Stimulated activated CD4-positive, alpha-beta T cell treated with anti-CD3 and anti-CD28 coated beads, Interleukin-4, amount 100 ng/mL, for 48 hours (primary cell): ENCODE measurements at places on chromosomes 3 and 15.

- no peak for DNase-seq
These were observed 67.9 kb upstream of the C3orf80 start for GRCh38 chr3:160157321-160157720.

DNA sequence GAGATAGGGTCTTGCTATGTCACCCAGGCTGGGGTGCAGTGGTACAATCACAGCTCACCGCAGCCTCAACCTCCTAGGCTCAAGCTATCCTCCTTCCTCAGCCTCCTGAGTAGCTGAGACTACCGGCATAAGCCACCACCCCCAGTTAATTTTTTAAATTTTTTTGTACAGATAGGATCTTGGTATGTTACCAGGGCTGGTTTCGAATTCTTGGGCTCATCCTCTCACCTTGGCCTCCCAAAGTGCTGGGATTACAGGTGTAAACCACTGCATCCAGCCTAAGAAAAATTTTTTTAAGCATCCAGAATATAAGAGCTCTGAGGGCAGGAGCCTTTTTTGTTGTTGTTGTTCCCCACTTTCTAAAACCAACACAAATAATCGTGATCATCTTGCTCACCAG is 14.4 kb upstream of the MAP6D1 start:
- no peak for DNase-seq

DNA sequence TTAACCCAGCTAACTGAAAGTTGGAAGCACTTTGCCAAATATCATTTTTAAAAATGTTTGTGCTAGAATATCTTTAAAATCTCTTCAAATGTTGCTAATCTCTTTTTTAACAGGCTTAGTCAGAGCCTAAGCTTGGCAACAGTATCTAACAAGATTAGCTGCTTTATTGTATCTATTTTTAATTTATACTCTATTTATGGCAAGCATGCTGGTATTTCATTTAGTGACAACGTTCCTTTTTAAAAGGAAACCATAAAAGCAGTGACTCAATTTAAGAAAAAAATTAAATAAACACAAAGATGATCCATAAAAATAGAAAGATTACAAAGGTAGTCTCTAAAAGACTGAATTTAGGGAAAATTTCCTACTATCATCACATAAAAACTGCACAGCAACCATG is 40.5 kb downstream of the SLC12A6 start:
- DNase-seq: no peak

DNA sequence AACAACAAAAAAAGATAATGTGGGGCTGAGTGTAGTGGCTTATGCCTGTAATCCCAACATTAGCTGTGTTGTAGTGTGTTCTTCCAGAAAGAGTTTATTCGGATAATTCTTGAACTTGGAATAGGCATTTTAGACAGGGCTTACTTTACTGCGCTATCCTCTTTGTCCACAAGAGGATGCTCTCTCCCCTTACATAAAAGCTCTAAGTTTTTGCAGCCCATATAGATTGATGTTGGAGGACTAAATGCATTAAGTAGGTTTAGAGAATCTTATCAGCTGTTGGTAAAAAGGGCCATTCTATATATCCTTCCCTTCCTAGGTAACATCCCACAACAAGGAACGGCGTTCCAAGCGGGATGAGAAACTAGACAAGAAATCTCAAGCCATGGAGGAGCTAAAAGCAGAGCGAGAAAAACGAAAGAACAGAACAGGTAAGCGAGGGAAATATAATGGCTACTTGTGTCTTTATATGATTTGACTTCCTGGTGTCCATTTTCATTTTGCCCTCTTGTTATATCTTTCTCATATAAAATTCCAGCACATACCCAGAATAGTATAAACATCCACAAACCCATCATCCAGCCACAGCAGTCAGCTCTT is 27.8 kb upstream of the ITPKA start:
- DNase-seq: no peak

DNA sequence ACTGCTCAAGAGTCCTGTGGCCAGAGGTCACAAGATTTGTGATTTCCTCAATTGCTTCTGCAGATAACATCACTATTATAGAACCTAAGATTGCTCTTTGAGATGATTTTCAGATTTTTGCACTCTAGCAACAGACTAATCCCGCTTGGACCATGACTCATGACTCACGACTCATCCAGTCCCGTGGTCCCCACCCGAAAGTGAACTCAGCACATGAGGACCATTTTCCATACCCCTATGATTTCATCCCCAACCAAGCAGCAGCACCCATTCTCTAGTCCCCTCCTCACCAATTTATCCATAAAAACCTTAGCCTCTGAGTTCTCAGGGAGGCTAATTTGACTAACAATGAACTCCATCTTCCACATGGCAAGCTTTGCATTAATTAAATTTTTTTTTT is 106.3 kb upstream of the ALCAM start:
- no peak for DNase-seq

- DNase-seq: no peak
These were observed at the start of gene ALDH1L1 for GRCh38 chr3:126180477-126181397. ALDH1L1 (minus strand) TSS chr3:126180586; CDS start chr3:126160979, 19,607 bp downstream.

DNA sequence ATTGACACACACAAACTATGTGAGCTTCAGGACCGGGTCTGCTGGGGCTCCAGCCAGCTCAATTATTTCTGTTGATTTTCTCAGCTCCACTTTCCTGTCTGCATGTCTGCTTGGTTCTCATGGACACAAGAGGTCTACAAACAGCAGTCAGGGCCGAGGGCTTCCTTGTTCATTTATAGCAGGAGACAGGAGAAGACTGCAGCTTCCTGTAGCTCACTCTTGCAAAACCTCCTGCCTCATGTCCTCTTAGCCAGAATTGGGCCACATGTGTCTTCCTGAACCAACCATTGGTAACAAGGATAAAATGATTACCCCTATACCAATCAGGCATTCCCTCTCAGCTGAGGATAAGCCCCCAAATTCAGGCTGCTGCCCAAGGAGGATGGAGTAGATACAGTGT is 182.8 kb downstream of the TLE3 start:
- no peak for DNase-seq

DNA sequence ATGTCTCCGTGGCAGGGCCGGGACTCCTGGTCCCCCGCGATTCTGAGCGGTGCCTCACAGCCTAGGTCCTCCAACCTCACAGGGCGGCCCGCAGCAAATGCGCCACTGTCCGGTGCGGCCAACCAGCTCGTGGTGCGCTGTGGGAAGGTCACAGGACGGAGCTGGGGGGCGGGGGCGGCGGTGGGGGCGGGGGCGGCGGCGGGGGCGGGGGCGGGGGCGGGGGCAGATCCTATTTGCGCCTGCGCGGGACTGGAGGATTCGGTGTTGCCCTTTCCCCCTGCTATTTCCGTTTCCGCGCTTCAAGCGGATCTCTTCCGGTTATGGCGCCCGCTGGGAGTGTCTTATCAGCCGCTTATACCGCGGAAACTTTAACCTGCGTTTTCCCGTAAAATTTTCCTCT is 106.7 kb upstream of the SNRPN start:
- DNase-seq: no peak

GRCh38 chr3:175941352-175941751 is 1082.2 kb downstream of the NAALADL2 start:
- DNase-seq: no peak

- no peak for DNase-seq
These were observed 19.4 kb downstream of the TGFBR2 start for GRCh38 chr3:30625541-30626438.

- no peak for DNase-seq
These were observed 52.4 kb upstream of the SLC6A1 start for GRCh38 chr3:10940106-10940505.

- no peak for DNase-seq
These were observed 136.1 kb upstream of the LMCD1 start for GRCh38 chr3:8365541-8365940.

DNA sequence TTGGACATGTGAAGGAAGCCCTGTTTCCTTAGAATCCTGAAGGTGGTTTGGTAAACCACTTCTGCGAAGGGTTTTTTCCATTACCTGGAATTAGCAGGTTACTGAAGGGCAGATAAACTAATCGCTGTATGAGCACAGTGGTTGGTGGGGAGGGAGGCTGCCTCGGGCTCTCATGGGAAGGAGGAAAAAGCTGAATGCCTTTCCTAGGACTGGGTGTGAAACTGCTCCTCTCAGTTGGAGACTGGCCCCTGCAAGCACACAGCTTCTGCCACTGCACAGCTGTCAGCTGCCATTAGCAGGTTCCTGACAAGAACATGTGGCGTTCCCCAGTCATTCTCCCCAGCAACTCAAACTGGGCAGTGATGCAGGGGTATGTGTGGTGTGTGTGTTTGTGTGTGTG is 376.3 kb downstream of the GAP43 start:
- no peak for DNase-seq

GRCh38 chr15:42931702-42932486 is 11.3 kb upstream of the TTBK2 start:
- DNase-seq: no peak

DNA sequence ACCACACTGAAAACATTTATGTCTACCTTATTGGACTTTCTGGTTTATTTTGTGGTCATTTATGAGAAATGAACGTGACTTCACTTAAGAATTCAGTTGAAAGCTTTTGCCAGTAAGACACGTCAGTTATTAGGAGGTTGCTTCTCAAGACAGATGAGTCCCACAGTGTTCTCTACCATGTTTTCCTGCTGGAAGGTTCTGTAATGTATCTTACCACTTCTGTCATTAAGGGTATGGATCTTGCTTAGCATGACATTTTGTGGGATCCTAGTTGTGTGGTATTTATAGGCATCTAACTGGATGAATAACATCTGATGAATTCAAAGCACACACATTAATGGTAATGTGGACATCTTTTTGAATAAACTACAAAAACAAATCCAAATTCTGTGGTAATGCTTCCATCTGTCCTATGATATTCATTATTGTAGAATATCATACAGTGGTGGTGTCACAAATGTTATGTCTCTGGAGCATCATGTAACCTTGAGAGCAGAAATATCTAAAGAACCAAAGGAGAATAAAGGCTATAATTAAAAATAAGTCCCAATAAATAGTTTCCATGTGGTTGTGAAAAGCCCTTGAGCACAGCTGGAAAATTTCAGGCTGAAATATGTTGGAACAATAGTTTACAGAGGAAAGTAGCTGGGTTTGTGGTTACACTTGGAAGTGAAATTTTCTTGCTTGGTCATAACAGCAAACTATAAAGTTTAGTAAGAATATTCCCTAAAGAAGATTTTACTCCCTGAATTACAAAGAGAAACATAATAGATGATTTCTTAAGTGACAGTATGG is 61.5 kb downstream of the C3orf38 start:
- DNase-seq: no peak

GRCh38 chr3:120855665-120856437 is 52.2 kb upstream of the STXBP5L start:
- DNase-seq: no peak

DNA sequence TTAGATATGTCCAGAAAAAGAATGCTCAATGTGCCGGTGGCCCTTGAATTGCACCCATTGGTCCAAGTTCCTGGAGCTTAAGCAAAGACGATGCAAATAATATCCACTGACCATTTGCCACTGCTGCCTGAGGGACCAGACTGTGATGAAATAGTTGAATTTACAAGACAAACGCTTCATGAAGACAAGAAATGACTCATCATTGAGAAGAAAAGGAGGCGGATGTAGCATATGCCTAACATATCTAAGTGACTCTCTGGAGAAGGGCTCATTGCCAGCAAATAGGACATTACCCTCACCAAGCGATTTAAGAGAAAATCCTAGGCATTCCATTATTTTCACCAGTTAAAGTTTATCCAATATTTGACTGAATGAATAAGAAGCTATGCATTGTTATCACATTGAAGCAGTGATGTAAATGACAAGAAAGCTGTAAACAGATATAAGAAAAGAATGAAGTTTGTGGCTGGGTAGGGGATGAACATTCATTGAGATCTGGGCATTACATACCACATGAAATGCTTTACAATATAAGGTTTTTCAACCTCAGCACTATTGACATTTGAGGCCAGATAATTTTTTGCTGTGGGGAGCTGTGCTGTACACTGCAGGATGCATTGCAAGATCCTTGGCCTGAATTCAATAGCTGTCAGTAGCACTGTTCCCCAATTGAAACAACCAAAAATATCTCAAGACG is 48.9 kb upstream of the CPNE4 start:
- DNase-seq: no peak

DNA sequence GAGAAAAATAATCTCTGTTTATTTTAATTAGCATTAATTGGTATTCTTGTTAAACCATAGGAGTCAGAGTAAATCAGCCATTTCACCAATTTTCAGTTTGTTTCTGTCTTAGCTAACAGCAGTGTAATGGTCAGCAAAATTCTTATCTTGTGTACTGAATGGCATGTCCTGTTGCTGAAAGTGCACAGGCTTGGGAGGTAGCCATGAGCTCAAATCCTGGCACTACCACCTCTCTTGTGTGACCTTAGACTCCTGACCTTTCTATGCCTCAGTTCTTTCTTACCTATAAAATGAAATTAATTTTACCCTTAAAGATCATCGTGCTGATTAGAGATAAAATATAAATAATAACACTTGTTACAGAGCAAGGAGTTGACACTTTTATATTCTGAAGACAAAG is 35.8 kb downstream of the MLH1 start:
- DNase-seq: no peak

DNA sequence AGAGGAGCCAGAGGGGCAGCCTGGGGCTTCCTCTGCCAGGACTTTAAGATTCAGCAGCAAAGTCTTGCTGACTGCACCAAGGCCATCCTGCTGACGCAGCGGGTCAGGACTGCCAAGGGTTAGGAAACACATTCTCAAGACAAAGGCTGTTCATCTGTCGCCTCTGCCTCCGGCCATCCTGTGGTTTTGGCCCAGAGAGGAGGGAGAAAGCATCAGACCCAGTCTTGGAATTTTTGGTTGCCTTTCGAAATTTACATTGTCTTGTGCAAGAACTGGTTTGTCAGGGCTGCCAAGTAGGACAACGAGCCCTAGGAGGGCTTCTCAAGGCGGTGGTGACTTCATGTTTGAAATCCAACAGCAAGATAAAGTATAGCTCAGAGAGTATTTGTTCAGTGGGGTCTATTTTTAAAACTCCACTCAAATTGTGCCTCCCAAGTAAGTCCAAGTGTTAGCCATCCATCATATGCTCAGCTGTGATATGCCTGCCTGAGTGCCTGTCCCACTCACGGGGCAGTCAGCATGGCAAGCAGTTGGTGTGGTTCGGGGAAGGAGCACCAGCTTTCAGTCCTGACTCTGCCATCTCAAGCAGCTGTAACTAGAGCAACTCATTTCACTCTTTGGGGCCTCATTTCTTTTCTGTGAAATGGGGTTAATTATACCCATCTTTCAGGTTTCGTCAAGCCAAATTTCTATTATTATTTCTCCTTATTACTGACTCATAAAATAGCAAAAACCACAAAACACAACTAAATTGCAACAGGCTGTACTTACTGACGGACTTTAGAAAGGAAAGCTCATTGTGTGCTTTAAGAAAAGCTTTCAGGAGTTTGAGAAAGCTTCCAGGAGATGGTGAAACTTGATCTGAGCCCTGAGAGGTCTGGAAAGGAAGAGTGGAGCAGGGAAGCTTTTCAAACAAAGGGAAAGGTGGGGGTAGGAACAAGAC is 42.4 kb upstream of the RHO start:
- DNase-seq: no peak
